Endodermal cell (in vitro differentiated cells): ENCODE measurements at places on chromosomes 1 and 21. TPM values are rescaled to one million over a fixed set of nuclear protein-coding genes. Genes with fewer than 3 reads are reported as not detected.

Gene IKBKE
- total RNA-seq: 2.8 to 5.0 TPM (median 5.0 TPM) in 3 replicates

GRCh38 chr1:229627003-229627402 lies 956 bp downstream of the URB2 start:
- H3K27me3 ChIP-seq: no peaks in the 10 kb centered on the region
- peaks cover 7% of the 10 kb centered on the region for H3K4me1 ChIP-seq
- peak overlapping the region; percentile 97 for H3K4me3 ChIP-seq
- no peak for DNase-seq

Gene SPRR2E
- total RNA-seq: not detected in 2 replicates

DNA sequence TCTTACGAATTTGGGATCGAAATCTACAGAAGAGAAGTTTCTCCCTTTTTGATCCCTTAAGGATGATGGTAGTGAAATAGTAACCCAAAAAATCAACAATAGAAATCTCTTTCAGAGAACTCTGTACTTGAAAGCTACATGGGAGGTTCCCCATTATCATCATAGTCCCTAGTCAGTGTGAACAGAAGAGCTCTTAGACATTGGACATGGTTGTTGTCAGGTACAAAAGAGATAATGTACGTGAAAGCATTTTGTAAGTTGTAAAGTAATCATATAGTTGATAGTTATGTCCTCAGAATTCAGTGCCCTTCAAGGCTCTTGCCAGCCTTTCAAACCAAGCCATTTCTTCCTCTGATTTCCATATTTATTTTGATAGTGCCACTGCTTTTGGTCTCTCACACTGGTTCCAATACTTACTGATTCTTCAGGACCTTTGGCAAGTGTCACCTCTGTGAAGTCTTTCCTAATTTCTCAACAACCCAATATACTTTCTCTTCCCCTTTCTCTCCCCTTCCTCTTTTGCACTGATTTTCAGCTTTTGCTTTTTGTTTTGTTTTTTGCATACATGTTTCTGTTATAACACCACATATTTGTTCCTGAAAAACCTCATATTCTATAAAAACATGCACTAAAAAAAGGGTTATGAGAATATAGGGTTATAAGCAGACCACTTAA lies 22.4 kb downstream of the VPS45 start:
- peaks cover 46% of the 10 kb centered on the region for H3K36me3 ChIP-seq
- H3K4me1 ChIP-seq: no peaks in the 10 kb centered on the region
- H3K27me3 ChIP-seq: no peaks in the 10 kb centered on the region
- H3K4me3 ChIP-seq: no peak overlapping the region
- no peak for DNase-seq
- no peak overlapping the region for H3K27ac ChIP-seq

DNA sequence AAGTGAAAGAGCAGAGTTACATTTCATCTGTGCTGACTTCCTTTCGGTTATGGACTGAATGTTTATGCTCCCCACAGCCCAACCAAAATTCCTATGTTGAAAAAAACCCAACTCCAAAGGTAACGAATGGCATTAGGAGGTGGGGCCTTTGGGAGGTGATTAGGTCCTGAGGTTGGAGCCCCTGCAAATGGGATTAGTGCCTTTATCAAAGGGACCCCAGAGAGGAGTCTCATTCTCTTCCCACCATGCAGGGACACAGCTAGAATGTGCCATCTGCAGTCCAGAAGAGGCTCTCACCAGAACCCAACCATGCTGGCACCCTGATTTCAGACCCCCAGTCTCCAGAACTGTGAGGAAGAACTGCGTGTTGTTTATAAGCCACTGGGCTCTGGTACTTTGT lies 199.3 kb downstream of the TOMM20 start:
- H3K4me1 ChIP-seq: peaks cover 14% of the 10 kb centered on the region
- H3K36me3 ChIP-seq: no peaks in the 10 kb centered on the region
- no peaks in the 10 kb centered on the region for H3K27me3 ChIP-seq
- no peak overlapping the region for H3K4me3 ChIP-seq
- no peak for DNase-seq

GRCh38 chr1:202599669-202600431 lies 110.4 kb downstream of the SYT2 start:
- no peaks in the 10 kb centered on the region for H3K4me1 ChIP-seq
- peak; percentile 91 for DNase-seq
- no peak overlapping the region for H3K27ac ChIP-seq
- H3K36me3 ChIP-seq: no peaks in the 10 kb centered on the region

- no peak overlapping the region for H3K27ac ChIP-seq
- peak; percentile 89 for DNase-seq
- peaks cover 9% of the 10 kb centered on the region for H3K4me1 ChIP-seq
- peaks cover 35% of the 10 kb centered on the region for H3K36me3 ChIP-seq
- H3K4me3 ChIP-seq: no peak overlapping the region
- H3K27me3 ChIP-seq: no peaks in the 10 kb centered on the region
Observed at GRCh38 chr1:44294588-44295007, 60.5 kb downstream of the ERI3 start.

Gene OXCT2
- total RNA-seq: 1.2 and 1.8 TPM in 2 replicates

GRCh38 chr21:31548688-31549087 lies 110.8 kb upstream of the SOD1 start:
- no peaks in the 10 kb centered on the region for H3K27me3 ChIP-seq
- no peak overlapping the region for H3K4me3 ChIP-seq
- no peaks in the 10 kb centered on the region for H3K36me3 ChIP-seq
- no peak for DNase-seq
- peaks cover 16% of the 10 kb centered on the region for H3K4me1 ChIP-seq

DNA sequence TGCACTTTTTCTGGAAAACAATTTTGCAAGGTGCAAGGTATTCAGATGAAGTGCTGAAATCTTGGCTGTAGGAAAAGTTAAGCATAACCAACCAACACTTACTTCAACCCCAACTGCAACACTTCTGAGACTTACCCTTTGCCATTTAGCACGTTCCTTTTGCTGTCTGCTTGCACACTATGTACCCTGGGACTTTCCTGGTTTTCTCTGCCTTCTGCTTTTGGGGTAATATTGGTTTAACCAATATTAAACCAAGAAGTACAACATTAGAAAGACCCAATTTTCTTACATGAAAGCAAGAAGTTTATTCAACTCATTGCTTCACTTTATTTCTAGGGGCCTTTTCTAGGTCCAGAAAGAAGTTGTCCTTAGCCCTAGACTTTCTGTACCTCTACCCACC lies 193.0 kb downstream of the HLX start:
- no peak for DNase-seq
- H3K4me3 ChIP-seq: no peak overlapping the region
- H3K27me3 ChIP-seq: no peaks in the 10 kb centered on the region
- H3K4me1 ChIP-seq: no peaks in the 10 kb centered on the region

DNA sequence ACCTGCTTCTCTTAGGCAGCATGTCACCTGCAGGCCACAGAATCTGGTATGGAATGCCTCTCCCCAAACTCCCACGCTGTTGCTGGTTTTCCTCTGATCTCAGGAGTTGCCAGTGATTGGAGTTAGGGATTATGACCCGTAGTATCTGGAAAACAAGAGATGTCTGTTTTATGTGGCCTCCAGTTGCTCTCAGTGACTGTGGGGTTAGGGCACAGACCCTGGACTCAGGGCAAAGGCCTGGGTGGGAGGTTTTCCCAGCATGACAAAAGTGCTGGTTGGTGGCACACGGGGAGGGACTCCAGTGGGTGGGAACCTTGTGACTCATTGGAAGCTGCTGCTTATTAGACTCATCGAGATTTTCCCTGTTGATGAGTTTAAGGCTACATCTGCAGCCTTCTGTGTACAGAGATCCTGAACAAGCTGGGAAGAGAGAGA lies at the start of gene NR1I3:
TSS of gene NR1I3 (minus strand) at position 165 of the 435 bp plus-strand sequence. CDS start 1,638 bp downstream, outside the sequence.
- H3K27me3 ChIP-seq: no peaks in the 10 kb centered on the region
- H3K4me3 ChIP-seq: no peak within 1 kb of the TSS
- no peak for DNase-seq
- H3K4me1 ChIP-seq: no peaks in the 10 kb centered on the region

DNA sequence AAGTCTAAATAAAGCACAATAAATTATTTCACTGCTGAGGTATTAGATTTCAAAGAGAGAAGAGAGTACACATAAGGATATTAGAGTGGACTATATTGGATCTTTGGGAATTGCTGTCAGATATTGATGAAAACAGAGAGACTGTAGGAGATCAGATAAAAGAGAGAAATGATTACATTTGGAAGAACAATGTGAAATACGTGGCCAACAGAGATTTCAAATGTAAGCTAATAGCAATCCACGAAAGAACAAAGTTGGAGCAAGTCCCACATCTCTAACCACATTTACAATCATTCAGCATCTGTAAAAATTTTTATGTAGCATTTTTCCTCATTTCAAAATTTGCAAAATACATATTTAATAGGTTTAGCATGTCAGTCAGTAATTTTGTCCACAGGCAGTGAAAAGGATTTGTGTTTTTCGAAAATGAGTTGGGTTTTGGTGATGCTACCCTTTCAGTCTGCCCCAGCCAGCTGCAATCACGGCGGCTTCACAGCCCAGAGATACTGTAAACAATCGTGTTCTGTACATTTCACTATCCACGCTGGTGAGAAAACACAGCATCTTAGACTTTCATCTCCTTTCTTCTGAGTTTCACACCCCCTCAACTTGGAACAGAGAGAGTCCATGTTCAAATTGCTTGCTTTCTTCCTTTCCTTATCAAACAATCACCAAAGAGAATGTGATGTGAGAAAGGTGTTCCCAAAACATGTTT lies 209.1 kb upstream of the LYPLAL1 start:
- H3K36me3 ChIP-seq: no peaks in the 10 kb centered on the region
- no peaks in the 10 kb centered on the region for H3K27me3 ChIP-seq
- H3K4me1 ChIP-seq: no peaks in the 10 kb centered on the region
- DNase-seq: no peak
- H3K27ac ChIP-seq: no peak overlapping the region

Gene PTPRU
- 45.9 and 49.8 TPM in 2 replicates for total RNA-seq

Gene DOP1B
- 3.1 to 7.8 TPM (median 7.3 TPM) in 3 replicates for total RNA-seq
